Activated CD4-positive, alpha-beta T cell treated with anti-CD3 and anti-CD28 coated beads, Interleukin-2, amount 10 ng/mL, durations not matched to agents 7 days and 5 days (primary cell): ENCODE measurements at places on chromosomes 1 and 21. TPM values are rescaled to one million over a fixed set of nuclear protein-coding genes. Genes with fewer than 3 reads are reported as not detected.

TMIGD3 gene
- total RNA-seq, result not detected

ERICH3 gene
- total RNA-seq, result not detected

GRCh38 chr1:154859786-154860155 lies 10.3 kb downstream of the KCNN3 start:
- no peak overlapping the region for H3K27ac ChIP-seq
- H3K4me3 ChIP-seq, result no peak overlapping the region
- H3K27me3 ChIP-seq, result peaks cover 4% of the 10 kb centered on the region
- no peaks in the 10 kb centered on the region for H3K36me3 ChIP-seq
- DNase-seq, result no peak

DNA sequence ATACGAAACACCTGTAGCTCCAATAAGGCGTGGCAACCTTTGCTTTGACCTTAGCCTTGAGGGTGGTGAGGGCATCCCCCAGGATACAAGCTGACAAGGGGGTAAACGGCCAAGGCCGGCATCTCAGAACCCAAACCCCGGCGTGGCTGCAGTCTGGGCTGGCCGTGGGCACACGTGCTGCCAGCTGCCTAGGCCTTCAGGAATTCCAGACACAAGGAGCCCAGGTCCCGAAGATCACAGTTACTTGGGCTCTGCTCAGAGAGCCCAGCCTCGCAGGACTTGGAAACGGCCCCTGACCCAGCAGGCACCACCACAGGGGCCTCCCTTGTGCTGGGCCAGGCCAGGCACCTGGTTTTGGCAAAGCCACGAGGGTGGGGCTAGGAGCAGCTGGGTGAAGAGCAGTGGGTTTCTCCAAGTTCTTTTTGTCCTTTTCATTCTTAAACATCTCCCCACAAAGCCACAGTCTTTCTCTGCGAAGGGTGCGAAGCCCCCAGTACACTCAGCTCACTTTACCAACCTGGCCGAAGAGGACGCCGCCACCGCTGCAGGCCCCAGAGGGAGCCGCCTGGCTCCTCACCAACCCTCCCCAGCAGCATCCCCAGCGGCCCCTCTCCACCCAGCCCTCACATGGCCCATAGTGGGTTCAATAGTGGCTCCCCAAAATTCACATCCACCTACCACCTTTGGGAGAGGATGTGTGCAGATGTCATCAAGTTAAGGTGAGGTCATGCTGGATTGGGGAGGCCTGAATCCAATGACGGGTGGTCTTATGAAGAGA lies 26.8 kb downstream of the PRDM15 start:
- no peak for DNase-seq
- H3K27ac ChIP-seq, result no peak overlapping the region
- peaks cover 13% of the 10 kb centered on the region for H3K36me3 ChIP-seq
- peaks cover 1% of the 10 kb centered on the region for H3K4me1 ChIP-seq

ZNF697 gene
- 0.10 TPM for total RNA-seq

DNA sequence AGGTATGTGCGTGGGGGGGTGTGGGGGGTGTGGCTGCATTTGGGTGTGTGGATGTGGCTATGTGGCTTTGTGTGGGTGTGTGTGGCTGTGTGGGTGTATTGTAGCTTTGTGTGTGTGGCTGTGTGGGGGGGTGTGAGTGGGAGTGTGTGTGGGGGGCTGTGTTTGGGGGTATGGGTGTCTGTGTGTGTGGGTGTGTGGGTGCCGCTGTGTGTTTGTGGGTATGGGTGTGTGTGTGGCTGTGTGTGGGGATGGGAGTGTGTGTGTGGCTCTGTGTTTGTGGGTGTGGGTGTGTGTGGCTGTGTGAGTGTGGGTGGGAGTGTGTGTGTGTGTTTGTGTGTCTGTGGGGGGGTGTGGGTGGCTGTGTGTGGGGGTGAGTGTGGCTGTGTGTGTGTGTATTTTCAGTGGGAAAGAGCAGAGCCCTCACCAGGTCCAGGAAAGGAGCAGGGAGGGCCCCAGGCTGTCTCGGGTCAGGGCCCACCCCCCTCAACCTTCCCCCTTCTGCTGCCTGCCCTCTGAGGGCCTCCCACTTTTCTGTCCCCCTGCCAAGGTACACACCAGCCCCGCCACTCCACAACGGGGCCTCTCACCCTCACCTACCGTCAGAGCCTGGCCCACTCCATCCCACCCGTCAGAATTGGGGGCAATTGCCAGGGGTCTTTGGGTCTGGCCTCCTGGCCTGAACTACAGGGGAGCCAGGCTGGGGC lies 1.9 kb upstream of the COL8A2 start:
- no peak overlapping the region for H3K4me3 ChIP-seq
- no peaks in the 10 kb centered on the region for H3K36me3 ChIP-seq
- H3K27me3 ChIP-seq, result peaks cover 39% of the 10 kb centered on the region
- no peak for DNase-seq
- no peak overlapping the region for H3K27ac ChIP-seq
